Spinal cord (tissue), 10 donors: ENCODE measurements at places on chromosomes 1 and 21. TPM values are rescaled to one million over a fixed set of nuclear protein-coding genes. Genes with fewer than 3 reads are reported as not detected.

Gene HMGB4
- total RNA-seq: not detected

Gene GBP7
- not detected for total RNA-seq

Gene JAM2
- total RNA-seq: 77.4 TPM

Gene SLFNL1
- 0.66 TPM for total RNA-seq

Gene CHODL
- total RNA-seq: 74.2 TPM

Gene KLHDC9
- 10.0 TPM for total RNA-seq

Gene RASAL2
- total RNA-seq: 30.1 TPM

Gene SYCP1
- total RNA-seq: not detected

Gene RHBG
- not detected for total RNA-seq

Gene AGBL4
- 5.1 TPM for total RNA-seq

Gene MAB21L3
- 0.17 TPM for total RNA-seq

Gene UQCRH
- 326 TPM for total RNA-seq

Gene ZNHIT6
- total RNA-seq: 20.2 TPM

Gene ADAMTS1
- 20.5 TPM for total RNA-seq

Gene MTF1
- total RNA-seq: 4.3 TPM

Gene ST7L
- 40.9 TPM for total RNA-seq

Gene SLC25A34
- total RNA-seq: 0.59 TPM

Gene LCE1E
- not detected for total RNA-seq

Gene FALEC
- total RNA-seq: 1.2 TPM

Gene KCNQ4
- 1.3 TPM for total RNA-seq

Gene IL12RB2
- 2.5 TPM for total RNA-seq

Gene RGS18
- 1.5 TPM for total RNA-seq

Gene LDLRAP1
- 24.1 TPM for total RNA-seq

Gene AGRN
- 62.8 TPM for total RNA-seq

Gene CFAP107
- total RNA-seq: 0.69 TPM

Gene TENT5C
- total RNA-seq: 42.1 TPM

Gene S100A6
- 276 TPM for total RNA-seq

Gene IPO13
- 22.6 TPM for total RNA-seq

Gene ADSS2
- 52.7 TPM for total RNA-seq

Gene MYCL
- total RNA-seq: 6.1 TPM

Gene SLC1A7
- not detected for total RNA-seq

Gene GSTM5
- total RNA-seq: 6.6 TPM

Gene PLA2G2A
- total RNA-seq: 0.40 TPM
